ENCODE measurements at places on chromosomes 11 and 22. TPM values are rescaled to one million over a fixed set of nuclear protein-coding genes. Genes with fewer than 3 reads are reported as not detected.

Gene OR4C13
- polyA plus RNA-seq: not detected

DNA sequence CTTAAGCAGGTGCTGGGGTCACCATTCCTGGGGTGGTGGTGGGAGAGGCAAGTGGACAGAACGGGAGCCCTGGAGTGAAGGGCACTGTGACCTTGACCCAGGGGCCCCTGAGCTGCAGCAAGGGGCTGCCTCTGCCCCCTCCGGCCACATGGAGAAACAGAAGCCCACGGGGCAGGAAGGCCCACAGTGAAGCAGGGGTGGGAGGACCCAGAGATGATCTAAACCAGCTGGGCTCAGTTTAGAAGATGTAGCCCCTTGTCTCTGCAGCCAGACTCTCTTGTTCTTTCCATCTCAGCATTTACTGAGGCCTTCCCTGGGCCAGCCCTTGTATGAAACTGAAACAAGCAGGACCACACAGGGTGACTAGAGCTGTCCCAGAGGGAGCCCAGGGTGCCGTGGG, 30.5 kb downstream of the WNT11 start:
- peak; percentile 32 for DNase-seq

Gene ALDH3B1
- polyA plus RNA-seq: 17.0 TPM

DNA sequence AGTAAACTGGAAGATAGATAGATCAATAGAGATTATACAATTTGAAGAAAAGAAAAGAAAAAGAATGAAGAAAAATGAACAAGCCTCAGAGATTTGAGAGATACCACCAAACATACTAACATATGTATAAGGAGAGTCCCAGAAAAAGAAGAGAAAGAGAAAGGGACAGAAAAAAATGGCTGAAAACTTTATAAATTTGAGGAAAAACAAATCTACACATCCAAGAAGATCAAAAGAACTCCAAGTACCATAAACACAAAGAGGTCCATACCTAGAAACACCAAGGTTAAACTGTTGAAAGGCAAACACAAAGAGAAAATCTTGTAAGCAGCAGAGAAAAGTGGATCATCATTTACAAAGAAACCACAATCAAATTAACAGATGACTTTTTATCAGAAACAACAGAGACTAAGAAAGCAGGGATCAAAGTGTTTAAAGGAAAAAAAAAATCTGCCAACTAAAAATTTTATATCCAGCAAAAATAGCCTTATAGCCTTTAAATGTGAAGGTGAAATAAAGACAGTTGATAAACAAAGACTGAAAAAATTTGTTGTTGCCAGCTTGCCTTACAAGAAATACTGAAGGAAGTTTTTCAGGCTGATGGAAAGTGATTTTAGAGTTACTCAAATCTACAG, 11.8 kb upstream of the AKIP1 start:
- DNase-seq: no peak

DNA sequence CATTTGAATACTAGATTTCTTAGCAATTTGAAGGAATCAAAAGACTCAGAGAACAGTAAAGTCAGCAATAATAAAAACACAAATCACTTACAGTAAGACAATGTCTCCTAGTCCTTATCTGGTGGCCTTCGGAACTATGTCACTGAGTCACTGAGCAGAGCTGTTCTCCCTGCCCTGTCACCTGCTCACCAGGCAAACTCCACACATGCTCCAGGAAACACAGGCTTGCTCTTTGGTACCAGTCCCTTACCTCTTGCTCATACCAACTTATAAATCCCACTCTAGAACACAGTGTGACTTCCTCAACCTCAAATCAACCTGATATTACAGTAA, 81.1 kb upstream of the CHRM4 start:
- DNase-seq: no peak

DNA sequence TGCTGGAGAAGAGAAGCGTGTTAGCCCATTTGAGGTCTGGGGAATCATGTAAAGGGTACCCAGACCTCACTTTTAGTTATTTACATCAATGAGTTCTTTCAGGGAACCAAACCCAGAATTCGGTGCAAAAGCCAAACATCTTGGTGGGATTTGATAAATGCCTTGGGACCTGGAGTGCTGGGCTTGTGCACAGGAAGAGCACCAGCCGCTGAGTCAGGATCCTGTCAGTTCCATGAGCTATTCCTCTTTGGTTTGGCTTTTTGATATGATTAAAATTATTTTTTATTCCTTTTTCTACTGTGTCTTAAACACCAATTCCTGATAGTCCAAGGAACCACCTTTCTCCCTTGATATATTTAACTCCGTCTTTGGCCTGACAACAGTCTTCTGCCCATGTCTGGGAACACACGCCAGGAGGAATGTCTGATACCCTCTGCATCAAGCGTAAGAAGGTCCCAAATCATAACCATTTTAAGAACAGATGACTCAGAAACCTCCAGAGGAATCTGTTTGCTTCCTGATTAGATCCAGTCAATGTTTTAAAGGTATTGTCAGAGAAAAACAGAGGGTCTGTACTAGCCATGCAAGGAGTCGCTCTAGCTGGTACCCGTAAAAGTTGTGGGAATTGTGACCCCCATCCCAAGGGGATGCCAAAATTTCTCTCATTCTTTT, 65.2 kb downstream of the ALX4 start:
- no peak for DNase-seq

GRCh38 chr22:35846804-35847203, 129.1 kb downstream of the APOL5 start:
- DNase-seq: no peak

DNA sequence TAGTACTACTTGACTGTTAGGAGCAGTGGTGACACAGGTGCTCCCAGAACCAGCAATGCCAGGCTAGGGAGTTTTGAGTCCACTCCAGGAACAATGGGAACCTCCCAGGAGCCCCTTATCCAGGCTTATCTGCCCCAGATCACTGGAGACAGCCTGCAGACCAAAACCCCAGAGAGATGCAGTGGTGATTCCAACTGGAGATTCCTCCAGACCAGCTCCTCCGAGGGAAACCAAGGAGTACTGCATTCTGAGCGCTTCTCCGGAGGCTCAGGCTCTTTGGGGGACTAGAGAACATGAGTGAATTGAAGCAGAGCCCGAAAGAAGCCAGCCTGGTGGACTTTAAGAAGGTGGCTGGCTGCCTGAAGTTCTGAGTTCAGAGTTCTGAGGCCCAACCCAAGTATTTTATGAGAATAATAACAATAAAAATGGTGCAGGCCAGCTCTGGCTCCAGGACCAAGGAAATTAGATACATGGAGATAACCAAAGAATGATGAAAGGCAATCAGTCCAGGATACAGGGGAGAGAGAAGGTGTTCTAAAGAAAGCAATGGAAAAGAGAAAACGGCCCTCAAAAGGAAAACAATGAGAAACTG, 1.3 kb upstream of the TMEM25 start:
- no peak for DNase-seq

Gene MAJIN
- not detected for polyA plus RNA-seq

Gene CCDC15
- 2.7 TPM for polyA plus RNA-seq

GRCh38 chr11:72685560-72686480, 11.6 kb upstream of the PDE2A start:
- peak; percentile 59 for DNase-seq

DNA sequence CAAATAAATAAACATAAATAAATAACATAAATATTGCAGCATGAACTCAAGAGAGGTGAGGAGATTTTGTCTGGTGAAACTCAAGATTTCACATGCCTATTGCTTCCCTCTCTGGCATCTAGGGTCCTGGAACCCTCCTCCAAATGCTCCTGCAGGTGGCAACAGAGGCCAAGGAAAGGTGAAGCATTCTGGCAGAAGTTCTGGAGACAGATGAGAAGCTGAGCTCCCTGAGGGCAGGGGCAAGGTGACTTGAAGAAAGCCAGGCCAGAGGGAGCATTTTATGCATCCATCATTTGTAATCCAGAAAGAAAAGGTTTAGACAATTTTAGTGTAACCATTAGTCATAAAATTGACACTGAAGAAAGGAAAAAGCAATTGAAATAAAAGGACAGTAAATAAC, 64.9 kb downstream of the ENDOD1 start:
- peak; percentile 41 for DNase-seq

GRCh38 chr22:32558681-32559355, 84.2 kb downstream of the FBXO7 start:
- DNase-seq: no peak

DNA sequence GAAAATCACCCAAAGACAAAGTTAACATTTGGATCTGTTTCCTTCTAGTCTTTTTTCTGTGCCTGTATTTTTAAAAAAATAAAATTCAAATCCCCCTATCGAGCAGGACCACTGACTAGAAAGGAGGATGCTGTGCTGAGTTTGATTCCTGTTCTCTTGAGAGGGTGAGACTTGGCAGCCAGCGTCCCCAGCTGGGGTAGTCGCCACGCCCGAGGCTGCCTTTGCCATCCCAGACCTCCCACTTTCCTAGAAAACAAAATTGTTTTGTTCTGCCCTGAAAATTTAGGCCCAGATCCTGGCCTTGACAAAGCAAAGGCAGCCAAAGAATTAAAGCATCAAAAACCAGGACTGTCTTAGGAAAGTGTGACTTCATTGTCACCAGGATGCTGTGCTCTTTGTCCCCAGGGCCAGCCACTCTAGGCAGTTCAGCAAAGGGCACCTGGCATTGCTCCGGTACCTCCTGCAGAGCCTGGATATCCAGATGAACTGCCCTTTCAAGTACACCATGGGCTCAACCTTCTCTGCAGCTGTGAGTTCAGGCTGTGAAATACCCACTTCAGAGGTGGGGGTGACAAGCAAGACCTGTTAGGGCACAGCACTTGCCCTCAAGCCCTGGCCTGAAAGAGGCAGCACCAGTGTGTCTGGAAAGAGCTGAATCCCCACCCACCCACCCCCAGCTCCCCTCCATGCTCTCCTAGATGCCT, 44.6 kb downstream of the KCNQ1OT1 start:
- no peak for DNase-seq

- no peak for DNase-seq
Measured at GRCh38 chr11:75047191-75047590, 49.5 kb downstream of the OR2AT4 start.

DNA sequence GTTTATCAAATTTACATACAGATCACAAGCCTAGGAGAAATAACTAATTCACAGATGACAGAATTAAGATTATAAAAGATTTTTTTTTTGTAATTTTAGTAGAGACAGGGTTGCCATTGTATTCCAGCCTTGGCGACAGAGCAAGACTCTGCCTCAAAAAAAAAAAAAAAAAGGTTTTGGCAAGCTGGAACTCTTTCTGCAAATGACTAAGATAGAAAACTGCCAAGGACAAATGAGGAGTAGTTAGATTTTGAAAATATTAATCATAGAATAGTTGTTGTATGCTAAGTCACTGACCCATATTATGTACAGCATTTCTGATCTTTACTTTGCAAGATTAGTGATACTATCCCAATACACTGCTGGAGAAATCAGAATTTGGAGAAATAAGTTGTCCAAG, 99.2 kb downstream of the C11orf65 start:
- DNase-seq: no peak

Gene KRTAP5-7
- not detected for polyA plus RNA-seq

GRCh38 chr11:109362059-109362458, 59.9 kb upstream of the C11orf87 start:
- no peak for DNase-seq

DNA sequence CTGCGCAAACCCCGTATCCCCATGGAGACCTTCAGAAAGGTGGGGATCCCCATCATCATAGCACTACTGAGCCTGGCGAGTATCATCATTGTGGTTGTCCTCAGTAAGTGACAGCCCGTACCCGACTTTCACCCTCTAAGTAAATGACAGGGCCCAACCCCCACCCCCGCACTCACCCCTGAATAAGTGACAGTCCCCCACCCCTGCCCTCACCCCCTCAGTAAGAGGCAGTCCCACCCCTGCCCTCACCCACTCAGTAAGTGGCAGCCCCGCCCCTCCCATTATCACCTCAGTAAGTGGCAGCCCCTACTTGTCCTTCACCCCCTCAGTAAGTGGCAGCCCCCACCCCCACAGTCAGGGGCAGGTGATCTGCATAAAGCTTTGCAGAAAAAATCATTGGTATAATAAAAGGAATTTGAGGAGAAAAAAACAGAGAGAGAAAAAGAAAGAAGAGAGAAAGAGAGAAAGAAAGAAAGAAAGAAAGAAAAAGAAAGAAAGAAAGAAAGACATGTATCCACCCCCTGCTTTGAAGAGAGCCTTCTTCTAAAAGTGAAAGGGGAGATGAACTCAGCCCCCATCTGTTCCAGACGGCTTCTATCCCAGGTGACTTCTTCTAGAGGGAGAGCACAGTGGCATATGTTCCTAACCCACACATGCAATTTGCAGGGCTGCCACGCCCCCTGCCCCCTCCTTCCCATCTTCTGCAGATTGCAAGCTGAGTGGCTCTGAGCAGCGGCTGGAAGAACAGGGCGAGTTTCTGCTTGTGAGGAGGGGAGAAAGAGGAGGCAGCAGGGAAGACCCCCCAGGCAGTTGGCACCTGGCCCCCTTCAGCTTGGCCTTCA, 12.5 kb upstream of the SMIM35 start:
- no peak for DNase-seq

DNA sequence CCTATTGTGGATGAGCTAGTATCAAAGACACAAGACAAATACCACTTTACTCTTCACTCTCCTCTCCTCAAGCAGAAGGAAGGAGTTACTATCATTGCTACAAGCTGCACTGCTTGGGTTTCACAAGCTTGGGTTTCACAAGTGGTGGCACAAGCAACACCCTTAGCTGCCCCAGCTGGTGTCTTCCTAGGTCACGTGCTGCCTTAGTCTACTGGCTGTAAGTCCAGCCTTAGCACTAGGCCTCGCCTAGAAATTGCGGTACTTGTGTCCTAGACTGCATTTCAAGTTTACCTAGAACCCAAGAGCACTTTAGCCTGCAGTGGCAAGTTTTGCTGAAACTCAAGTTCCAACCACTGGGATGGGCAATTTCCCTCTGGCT, 86.6 kb downstream of the EHF start:
- no peak for DNase-seq

All from hindlimb muscle (tissue), 1 donor.